ENCODE measurements at places on chromosomes 3 and 15.
A peak's percentile ranks its signal among the peaks of the same experiment; 100 is the strongest.

- DNase-seq = no peak
Observed at GRCh38 chr3:96478496-96478895, 335.9 kb upstream of the EPHA6 start.

DNA sequence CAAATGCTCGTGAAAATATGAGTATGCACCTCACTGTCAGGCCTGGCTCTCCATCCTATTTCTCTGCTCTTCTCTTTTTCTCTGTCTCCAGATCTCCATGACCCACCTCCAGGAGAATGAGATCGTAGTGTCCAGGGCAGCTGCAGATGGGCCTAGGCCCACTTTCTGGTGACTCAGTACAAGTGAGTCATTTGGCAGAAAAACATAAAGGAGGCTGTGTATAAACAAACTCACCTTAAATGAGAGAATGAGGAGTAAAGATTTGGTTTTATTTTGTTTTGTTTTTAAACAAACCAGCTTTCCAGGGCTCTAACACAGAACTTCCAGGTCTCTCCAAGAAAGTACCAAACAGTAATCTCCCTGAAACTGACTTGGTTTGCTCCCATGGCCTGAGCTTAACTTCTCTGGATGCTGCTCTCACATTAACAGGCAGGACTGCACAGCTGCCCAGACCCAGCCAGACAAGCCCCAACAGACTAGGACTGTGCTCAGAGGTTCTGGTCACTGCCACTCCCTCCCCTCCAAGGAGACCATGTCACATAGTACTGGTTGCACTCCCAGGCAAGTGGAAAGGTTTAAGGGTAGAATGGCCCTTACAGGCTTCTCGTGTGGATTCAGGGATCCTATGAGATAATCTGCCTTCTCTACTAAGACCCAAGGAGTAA is 1.5 kb upstream of the HEG1 start:
- peak; percentile 52 for DNase-seq

DNA sequence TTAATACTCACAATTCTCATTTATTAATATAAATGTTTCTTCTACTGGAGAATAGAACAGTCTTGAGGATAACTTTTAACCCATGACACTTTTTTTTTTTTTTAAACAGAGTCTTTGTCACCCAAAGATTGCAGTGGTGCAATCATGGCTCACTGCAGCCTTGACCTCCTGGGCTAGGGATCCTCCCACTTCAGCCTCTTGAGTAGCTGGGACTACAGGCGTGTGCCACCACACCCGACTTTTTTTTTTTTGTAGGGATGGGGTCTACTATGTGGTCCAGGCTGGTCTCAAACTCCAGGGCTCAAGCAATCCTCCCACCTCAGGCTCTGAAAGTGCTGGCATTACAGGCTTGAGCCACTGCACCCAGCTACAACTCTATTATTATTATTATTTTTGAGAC is 34.5 kb downstream of the PIK3CB start:
- DNase-seq = no peak

- DNase-seq = no peak
Observed at GRCh38 chr3:18442756-18443664, 17.9 kb upstream of the SATB1 start.

All from BJ (cell line).